ENCODE measurements at places on chromosomes 2 and 18.

GRCh38 chr2:29881089-29881730 lies 40.2 kb downstream of the ALK start:
- no peak for DNase-seq

DNA sequence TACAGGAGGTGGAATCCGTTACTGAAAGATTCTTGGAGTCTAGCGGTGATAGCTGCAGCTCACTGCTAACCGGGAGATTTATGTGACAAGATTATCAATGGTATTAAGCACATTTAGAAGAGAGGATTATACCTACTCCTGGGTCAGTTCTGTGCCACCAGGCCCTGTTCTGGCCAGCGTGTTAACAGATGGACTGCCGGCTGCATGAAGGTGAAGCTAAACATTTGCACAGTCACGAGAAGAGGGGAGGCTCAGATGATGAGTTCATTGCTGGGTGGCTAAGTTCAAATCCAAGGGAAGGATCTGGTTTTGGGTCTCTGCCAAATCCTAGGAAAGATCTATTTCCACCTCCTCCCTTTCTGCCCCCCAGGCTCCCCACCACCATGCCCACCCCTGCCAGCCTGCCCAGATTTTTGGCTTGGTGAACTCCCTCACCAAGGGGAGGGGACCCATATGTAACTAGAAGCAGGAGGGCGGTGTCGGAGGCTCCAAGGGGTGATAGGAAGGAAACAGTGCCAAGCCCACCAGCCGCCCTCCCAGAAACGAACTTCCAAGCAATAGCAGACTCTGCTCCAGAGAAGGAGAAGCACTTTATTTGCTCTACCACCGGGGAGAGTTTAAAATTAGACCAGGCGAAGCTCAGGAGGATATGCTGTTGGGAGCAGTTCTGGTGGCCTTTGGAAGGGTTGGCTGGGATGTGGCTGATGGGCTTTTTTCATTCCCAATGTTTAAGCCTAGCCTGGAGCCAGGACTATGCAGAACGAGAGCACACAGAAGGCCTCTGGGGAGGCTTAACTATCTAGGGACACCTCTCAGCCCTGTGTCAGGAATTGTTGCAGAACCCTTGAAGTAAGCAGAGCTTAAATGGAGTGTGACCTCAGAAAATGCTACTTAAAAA lies 200.5 kb downstream of the KLHL29 start:
- no peak for DNase-seq

- no peak for DNase-seq
Observed at GRCh38 chr2:125259451-125259850, 1234.4 kb downstream of the CNTNAP5 start.

DNA sequence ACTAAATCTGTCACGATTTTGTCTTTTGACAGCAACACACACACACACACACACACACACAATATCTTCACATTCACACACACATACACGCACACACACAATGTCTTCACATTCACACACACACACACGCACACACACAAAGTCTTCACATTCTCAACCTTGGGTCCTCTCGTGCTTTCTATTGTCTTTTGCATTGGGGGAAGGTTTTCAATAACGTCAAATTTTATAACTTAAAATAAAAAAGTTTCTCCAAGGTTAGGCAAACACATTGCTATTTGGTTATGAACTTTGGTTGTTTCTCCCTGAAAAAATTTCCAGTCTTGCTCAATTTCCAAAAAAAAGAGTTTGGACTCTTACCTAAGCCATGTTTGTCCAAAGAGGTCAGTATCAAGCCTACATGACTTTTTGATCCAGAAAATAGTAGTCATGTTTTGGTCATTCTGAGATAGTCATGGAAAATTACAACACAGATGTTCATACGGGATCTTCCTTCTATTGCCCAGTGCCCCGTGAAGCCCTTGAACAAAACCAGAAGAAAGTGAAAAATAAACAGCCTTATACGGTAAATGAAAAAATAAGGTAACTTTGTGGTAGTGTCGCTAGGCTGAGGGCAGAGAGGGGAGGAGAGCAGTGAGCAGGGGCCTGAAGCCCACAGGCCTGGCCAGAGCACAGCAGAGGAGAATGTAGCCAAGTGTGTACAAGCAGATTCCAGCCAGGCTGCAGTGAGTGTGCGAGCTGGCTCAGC lies 542.8 kb upstream of the ID2 start:
- DNase-seq: no peak

DNA sequence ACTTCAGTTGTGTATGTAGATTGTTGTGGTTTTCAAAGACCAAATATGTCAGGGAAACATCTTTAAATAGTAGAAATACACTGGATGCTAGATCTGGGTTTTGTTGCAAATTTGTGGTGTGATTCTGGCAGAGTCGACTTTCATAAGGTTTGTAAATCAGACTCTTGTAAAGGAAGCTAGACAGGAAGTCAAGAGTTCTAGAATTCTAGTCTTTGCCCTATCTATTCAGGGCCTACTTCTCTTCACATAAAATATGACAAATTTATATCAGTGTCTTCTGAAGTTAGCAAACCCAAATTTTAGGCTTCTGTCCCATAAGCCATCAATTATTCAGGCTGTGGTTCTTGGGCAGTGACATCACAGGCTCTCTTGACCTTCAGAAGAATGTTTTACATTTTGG lies 1579.2 kb upstream of the PIK3C3 start:
- no peak for DNase-seq

DNA sequence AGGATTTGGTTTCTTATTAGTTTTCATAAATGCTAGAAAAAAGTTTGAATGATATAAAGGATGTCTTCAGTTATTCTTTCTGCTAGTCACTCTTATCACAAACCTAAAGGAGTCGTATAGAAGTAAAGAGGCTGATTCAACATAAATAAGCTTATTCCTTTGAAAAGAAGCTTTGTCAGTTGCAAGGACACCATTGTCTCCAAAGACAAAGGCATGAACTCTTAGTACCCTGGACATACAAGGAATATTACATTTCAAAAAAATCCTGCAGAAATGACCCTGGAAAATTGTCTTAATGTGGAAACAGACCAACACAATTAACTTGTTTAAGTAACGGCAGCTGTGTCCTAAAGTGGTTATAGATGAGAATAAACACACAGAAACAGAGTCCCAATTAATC lies 528.0 kb downstream of the CPS1 start:
- DNase-seq: no peak

- no peak for DNase-seq
Observed at GRCh38 chr2:233793465-233794127, 15.5 kb downstream of the MROH2A start.

DNA sequence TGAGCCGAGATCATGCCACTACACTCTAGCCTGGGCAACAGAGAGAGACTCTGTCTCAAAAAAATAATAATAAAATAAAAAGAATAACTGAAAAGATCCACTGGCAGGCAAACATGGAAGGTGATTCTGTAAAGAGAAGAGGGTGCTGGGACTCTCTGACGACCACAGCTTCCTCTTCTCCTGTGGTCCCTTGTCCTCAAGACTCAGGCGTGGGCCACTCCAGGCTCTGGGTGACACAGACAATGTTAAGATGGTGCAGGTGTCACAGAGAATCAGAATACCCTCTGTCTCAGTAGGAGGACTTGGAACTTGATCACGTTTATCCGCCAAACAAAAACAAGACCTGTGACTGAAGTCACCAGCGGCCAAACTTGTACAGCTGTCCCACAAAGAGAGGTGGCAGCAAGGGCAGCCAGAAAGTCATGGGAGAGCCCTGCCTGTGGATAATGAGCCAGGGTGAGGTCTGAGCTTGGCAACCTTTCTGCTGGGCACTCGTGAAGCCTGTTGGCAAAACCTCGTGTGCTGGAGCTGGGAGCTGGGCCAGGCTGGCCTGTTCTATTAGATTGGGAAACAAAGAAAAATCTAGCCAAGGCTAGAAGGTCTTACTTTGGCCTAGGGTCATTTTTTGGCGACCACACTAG lies 76.4 kb upstream of the ITGA6 start:
- DNase-seq: no peak

DNA sequence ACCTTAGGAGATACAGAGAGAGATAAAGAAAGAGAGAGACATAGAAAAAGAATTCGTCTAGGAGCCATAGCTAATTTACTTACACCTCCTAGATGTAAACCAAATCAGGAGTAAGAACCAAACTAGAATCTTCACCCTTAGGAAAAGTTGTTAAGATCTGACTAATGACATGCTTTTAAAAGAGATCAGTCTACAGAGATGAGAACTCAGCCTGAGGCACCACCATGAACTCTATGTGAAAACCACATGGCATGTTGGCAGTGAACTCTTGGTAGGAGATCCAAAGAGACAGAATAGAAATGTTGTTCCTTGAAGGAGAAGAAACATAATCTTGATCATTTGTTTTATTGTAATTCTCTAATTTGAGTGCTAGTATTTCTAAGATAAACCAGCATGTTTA lies 585.4 kb upstream of the ID2 start:
- DNase-seq: no peak

GRCh38 chr2:110678457-110679336 lies 834 bp upstream of the BUB1 start:
- no peak for DNase-seq

DNA sequence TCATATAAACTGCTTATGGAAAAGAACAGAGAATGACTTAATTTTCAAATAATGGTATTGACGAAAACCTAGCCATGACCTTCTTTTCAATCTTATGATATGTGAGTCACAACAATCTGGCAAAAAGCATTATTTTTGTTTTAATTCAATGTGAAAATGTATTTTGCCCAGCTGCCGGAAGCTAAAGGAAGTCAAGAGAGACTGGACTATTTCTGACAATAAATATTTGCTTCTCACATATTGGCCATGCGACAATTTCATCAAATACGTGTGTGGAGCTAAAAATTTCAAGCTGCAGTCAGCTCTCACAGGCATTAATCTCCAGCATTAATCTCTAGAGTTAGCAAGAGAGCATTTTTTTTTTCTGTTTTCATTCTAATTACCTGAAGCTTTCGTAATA lies 881.0 kb downstream of the CPS1 start:
- no peak for DNase-seq

DNA sequence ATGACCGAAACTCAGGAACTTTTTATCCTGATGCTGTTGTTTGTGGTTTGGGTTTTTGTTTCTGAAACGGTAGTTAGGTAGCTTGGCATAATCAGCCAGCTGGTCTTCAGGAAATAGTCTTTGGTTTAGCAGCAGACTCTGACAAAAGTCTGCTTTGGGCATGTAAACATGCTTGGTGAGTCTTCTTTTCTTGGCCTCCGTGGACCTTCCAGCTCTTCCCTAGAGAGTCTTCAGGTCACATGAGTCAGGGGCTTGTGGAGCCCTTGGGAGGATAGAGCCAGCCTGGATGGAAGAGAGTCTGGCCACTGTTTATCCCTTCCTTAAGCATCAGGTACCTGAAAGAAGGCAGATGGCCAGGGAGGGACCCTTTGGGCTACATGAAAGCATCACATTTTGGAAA lies 154.5 kb downstream of the MGAT5 start:
- DNase-seq: no peak

GRCh38 chr2:27408601-27409320 lies 630 bp downstream of the PPM1G start:
- no peak for DNase-seq

GRCh38 chr2:118865106-118865505 lies 17.7 kb upstream of the EN1 start:
- DNase-seq: no peak

- DNase-seq: no peak
Observed at GRCh38 chr2:85501248-85501647, 37.7 kb upstream of the MAT2A start.

DNA sequence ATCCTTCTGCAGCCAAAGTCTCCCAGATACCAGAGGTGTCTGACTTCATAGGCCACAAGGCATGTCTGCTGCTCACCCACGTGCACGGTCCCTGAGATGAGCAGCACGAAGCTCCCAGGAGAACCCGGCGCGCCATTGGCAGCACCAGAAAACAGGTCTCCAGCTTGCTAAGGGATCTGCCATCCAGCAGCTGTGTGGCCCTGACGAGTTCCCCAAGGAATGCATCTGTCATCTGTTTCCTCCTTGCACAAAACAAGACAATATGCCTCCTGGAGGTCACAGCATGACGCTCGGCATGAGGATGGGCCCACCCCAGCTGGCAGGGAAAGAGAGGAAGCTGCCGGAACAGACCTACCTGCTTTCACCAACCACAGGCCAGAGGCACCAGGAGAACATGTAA lies 29.2 kb downstream of the HS6ST1 start:
- DNase-seq: no peak

- DNase-seq: no peak
Observed at GRCh38 chr2:40512256-40512655, 60.4 kb upstream of the SLC8A1 start.

GRCh38 chr2:54824567-54824966 lies 101.1 kb downstream of the EML6 start:
- DNase-seq: no peak

DNA sequence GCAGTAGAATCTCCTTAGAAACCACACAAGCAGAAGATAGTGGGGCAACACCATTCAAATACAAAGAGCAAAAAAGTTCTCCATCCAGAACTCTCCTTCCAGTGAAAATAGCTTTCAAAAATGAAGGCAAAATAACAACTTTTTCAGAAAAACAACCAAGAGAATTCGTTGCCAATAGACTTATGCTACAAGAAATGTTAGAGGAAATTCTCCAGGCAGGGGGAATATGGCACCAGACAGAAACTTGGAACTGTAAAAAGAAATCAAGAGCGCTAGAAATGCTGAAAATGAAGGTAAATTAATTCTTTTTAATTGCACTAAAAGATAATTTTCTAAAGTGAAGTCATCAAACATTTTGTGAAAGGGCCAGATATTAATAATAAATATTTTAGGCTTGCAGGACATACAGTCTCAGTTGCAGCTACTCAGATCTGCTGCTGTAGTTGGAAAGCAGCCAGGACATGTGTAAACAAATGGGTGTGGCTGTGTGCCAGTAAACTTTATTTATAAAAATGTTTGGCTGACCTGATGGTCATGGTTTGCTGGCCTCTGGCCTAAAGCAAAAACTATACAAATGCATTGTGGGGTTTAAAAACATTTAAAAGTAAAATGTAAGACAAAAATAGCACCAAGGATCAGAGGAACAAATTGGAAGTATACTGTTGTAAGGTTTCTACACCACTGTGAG lies 73.7 kb upstream of the TGFA start:
- DNase-seq: no peak

GRCh38 chr2:196372811-196373664 lies 201.7 kb upstream of the STK17B start:
- no peak for DNase-seq

DNA sequence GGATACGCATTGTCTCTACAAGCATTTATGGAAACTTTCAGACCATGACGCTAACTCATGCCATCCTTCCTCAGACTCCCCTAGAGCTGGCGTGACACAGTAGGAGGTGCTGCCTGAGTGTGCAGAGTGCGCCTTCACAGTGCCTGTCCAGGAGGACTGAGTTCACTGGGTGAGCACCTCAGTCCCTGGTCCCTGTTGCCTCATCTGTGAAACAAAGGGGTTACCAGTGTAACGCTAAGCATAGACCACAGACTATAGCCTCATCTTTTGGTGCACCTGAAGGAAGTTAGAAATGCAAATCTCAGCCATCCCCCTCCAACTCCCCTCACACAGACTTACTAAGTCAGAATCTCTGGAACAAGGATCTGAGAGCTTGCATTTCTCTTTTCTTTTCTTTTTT lies 142.8 kb downstream of the TMEM17 start:
- DNase-seq: no peak

DNA sequence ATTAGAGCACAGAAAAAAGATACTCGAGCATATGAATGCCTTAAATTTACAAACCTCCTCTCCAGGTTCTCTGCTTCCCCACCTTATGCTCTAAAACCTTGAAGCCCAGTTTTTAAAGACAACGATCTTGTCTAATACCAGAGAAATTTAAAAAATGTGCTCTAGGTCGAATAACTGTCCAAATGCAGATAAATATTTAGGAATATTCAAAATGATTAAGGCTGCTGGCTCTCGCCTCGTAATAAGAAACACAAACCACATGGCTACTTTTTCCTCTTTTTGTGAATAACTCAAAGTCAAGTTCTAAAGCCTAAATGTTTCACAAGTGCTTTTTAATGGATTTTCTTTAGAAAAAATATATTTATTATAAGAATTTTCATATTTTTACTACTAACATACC lies 101.3 kb downstream of the SATB2 start:
- no peak for DNase-seq
